ENCODE measurements at places on chromosomes 12 and 14.

- no peak for DNase-seq
Measured at GRCh38 chr12:116456330-116457082, 102.7 kb upstream of the MAP1LC3B2 start.

DNA sequence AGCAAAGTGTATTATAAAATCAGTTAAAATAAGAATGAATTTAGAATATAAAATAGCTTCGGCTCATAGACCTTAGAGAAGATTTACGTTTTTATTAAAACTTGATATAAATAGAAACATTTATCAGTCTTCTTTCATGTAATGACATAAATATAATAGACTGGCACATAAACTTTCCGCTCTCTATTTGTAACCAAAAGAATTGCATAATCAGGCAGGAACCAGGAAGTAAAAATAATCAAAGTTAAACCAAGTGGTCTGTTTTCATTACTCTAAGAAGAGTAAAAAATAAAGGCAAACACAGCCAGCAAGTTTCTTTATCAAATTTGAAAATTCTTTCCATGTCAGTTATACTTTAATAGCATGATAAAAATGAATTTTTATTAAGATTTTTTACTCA, 46.3 kb upstream of the ATP2A2 start:
- no peak for DNase-seq

GRCh38 chr14:22900081-22900799, 17.2 kb downstream of the REM2 start:
- no peak for DNase-seq

DNA sequence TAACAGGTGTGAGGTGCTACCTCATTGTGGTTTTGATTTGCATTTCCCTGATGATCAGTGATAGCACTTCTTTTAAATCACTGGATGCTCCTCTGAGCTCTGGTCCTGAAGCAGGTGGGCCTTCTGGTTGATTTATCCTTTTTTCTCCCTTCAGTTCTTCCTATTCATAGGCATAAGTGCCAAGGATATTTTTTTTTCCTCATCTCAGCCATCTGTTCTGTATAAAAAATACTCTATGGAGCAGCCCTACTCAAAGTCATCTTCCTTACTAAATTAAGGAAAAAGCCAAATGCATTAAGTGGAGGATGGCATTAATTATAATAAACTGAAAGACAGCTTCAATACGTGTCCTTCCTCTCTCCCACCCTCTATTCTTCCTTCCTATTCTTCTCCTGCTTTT, 18.4 kb downstream of the SPIC start:
- no peak for DNase-seq

- no peak for DNase-seq
Measured at GRCh38 chr14:96109596-96110355, 70.6 kb downstream of the C14orf132 start.

DNA sequence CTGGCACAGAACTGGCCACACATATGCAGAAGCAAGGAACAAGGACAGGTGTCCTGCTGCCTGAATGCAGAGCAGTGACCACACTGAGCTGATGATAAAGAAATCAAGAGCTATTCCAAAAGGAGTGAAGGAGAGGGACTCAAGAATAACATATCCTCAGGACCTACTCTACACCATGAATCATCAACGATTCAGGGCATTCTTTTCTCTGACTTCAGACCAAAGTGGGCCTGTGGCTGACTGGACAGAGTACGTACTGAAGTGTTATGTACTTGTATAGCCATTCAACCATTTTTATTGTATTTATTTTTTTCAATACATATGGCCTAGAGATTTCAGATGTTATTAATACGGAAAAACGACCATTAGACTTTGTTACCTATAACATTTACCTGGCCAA, 177.5 kb upstream of the TMTC1 start:
- DNase-seq: no peak

- no peak for DNase-seq
Measured at GRCh38 chr14:42541535-42542001, 934.9 kb downstream of the LRFN5 start.

- no peak for DNase-seq
Measured at GRCh38 chr14:86310611-86311010, 780.7 kb downstream of the FLRT2 start.

GRCh38 chr12:31440134-31440533, 114.2 kb upstream of the SINHCAF start:
- no peak for DNase-seq

DNA sequence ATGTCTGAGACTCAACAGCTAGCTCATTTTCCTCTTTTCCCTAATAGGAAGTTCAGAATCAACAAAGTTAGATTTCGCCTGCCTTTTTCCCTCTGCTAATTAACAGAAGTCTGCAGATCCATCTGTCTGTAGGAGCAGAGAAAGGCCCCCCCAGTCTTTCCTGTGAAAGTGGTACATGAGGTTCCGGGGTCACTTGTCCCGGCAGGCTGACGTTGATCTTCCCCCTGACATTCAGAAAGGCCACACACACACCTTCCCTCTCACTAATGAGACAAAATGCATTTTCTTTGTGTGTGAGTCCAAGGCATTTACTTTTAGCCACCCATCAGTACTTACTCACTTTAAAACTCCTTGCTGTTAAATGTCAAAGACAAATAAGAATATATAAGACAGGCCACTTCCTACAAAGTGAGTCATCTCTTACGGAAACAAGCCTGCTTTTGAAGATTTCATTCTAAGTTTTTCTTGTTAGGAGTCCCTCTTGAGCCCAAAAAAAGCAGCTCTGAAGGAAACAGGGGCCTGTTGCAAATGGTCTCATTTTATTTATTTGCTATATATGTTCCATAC, 138.7 kb downstream of the TTC7B start:
- no peak for DNase-seq

DNA sequence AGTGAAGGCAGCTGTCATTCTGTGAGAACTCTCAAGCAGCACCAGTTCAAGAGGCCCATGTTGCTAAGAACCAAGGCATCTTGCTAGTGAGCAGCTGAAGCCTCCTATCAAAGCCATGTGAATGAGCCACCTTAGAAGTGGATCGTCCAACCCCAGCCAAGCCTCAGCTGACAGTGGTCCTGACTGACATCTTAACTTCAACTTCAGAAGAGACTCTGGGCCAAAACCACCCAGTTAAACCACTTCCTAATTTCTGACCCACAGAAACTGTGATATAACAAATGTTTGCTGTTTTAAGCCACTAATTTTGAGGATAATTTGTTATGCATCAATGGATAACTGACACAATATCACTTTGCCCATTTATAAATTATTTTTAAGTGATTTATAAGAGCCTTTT, 256.0 kb downstream of the RPAP3 start:
- no peak for DNase-seq

GRCh38 chr14:99075771-99076375, 196.1 kb downstream of the BCL11B start:
- DNase-seq: no peak

DNA sequence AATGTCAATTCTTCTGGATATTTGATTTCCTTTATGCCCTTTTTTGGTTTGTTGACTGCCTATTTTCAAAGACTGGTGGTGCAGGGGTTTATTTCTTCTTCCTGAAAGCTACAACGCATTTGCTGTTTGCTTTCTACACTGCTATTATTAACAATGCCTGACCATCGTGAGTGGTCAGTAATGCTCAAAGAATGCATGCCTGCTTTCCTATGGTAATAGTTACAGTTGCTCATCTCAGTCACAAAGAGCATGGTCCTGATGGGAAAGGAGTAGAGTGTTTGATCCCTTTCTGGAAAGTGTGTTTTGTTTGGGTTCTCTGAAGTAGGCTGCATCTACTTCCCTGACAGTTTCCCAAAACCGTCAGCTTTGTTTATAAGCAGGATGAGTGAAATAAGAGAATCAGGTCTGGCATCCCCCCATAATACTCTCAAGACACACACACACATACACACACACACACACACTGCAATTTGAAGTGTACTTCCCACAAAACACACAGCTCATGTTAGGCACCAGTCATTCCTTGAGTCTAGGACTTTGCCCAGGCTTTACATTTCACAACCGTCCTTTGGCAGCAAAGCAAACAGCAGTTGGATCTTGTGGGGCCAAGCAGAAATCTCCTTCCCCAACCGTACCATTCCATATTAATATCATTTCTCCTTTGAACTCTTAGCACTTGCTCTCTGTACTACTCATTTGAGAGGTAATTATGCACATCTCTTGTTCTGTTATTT, 56.6 kb downstream of the SUDS3 start:
- no peak for DNase-seq

GRCh38 chr14:65472189-65472588, 59.7 kb downstream of the FUT8 start:
- no peak for DNase-seq

- DNase-seq: no peak
Measured at GRCh38 chr12:48442179-48442847, 30.0 kb upstream of the ANP32D start.

DNA sequence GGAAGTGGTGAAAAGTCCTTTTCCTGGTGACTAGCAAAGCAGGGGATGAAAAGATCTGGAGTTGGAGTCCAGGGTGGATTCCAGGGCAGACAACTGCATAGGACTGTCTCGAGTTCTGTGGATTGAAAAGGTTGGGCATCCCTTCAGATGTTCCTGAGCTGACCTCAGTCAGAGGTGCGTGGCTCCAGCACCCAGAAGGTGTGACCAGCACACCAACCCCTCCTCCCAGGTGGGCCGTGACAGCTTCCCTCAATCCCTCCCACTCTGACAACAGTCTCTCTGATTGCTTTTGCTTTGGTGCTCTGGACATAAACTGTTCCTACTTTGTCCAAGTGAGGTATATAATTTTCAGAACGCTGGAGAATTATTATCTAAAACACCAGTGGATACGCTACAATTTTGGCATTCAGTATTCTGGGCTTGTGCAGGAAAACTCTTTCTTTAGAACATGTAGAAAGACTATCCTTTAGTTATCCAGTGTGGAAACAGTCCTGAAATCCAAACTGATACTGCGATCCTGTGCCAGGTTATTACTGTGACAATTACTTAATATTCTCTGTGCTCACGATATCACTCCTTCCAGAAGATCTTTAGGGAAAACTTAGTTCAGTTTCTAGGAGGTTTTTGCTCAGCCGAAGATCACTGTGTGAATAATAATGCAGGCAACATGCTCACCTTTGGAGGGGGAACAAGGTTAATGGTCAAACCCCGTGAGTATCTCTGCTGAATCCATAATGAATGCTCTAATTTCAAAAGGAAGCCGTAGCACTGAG, 87.9 kb downstream of the DAD1 start:
- no peak for DNase-seq

GRCh38 chr12:124085419-124086296, 112.6 kb downstream of the ZNF664 start:
- no peak for DNase-seq

- no peak for DNase-seq
Measured at GRCh38 chr12:51714666-51715065, 123.6 kb downstream of the SCN8A start.

GRCh38 chr12:14171106-14171505, 189.7 kb upstream of the GRIN2B start:
- no peak for DNase-seq

GRCh38 chr12:120116792-120117651, 469 bp upstream of the RAB35 start:
- peak; percentile 96 for DNase-seq

DNA sequence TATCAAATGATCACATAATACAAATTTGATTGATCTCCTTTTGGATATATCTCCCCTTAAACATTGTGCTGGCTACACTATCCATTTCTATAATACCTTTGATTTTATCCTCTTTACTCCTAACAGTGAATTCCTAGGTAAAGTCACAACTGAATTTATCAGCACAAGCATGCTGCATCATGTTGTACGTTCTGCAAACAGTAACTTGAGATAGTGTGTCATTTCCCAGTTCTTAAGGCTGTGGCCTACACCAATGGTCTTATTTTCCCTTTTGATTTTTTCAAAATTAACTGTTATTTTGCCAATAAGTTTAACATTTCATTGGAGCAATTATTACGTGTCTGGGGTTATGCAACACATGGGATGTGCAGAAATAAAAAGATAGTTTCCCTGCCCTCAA, 24.8 kb downstream of the PRKCH start:
- no peak for DNase-seq

DNA sequence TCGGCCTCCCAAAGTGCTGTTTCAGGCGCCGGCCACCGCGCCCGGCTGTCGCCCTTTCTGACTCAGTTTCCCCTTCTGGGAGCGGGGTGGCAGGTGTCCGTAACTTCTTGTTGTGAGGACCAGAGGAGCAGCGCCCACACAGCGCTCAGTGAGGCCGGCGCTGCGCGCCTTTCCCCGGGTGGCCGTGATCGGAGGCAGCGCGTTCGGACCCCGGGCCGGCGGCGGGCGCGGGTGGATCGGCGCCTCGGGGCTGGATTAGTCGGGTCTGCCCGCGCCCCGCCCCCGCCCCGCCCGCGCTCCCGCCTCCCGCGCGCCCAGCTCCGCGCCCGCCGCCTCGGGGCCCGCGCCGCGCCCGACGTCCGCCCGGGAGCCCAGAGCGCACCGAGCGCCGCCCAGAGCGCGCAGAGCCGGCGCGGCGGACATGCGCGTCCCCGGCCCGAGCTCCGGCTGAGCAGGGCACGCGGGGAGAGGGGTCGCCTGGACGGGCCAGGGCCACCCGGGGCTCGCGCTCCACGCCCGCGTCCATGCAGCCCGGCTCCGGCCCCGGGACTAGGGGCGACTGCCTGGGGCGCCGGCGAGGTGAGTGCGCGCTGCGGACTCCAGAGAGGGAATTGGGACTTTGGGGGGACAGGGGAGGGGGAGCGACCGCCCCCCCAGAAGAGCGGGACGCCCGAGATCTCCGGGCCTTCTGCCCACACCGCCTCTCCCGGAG, 50.6 kb downstream of the LRCOL1 start:
- peak; percentile 30 for DNase-seq

DNA sequence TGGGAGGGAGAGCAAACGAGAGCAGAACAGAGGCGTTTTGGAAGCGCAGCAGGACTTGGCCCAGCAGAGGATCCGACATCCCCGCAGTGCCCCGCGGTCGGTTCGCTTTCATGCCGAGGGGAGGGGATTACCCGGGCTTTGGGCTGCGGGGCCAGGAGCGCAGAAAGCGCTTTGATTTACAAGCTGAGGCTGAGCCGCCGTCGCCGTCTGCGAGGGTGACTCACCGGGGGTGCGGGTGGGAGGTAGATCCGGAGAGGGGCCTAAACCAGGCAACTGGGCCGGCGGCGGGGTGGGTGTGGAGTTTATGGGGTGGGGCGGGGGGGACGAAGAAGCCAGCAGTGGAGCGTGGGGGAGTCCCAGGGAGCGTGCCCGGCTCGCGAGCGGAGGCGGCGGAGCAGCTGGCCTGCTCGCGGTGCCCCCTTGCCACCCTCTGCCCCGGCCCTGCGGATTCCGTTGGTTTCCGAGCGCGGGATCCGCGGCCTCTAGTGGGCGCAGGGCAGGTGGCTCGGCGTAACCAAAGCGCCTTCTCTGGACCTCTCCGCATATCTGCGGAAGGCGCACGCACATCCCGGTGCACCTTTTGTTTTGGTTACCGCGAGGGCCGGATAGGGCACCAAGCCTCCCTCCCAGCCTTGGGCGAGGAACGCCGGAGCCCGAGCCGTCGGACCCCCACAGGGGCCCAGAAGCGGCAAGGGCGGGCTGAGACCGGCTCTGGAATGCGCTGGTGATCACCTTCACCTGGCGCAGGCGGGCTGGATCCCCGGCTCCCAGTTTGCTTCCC, 2.6 kb downstream of the SIX4 start:
- peak; percentile 62 for DNase-seq

- no peak for DNase-seq
Measured at GRCh38 chr14:91727121-91727520, 4.8 kb downstream of the CATSPERB start.

GRCh38 chr12:120231316-120232011, 30.6 kb upstream of the RPLP0 start:
- peak; percentile 66 for DNase-seq
